ENCODE measurements at places on chromosomes 1 and 21.

GRCh38 chr1:231357831-231358354, 19.8 kb downstream of the SPRTN start:
- DNase-seq = peak; percentile 63

DNA sequence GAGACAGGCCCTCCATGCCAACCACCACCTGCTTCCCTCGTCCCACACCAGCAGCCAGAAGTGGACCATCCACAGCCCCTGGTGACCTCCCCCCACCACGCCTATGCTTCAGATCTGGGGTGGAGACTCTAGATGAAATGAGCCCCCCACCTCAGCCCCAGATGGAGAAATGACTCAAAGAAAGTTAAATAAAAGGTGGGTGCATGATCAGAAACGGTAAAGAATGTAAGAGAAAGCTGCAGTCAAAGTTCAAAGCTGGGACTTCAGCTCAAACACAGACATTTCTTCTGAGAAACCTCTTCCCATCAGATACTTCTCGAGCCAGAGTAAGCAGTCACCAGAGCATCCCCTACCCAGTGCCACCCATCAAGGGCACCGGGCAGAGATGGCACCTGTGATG, 43.1 kb upstream of the HMGB4 start:
- DNase-seq = no peak

DNA sequence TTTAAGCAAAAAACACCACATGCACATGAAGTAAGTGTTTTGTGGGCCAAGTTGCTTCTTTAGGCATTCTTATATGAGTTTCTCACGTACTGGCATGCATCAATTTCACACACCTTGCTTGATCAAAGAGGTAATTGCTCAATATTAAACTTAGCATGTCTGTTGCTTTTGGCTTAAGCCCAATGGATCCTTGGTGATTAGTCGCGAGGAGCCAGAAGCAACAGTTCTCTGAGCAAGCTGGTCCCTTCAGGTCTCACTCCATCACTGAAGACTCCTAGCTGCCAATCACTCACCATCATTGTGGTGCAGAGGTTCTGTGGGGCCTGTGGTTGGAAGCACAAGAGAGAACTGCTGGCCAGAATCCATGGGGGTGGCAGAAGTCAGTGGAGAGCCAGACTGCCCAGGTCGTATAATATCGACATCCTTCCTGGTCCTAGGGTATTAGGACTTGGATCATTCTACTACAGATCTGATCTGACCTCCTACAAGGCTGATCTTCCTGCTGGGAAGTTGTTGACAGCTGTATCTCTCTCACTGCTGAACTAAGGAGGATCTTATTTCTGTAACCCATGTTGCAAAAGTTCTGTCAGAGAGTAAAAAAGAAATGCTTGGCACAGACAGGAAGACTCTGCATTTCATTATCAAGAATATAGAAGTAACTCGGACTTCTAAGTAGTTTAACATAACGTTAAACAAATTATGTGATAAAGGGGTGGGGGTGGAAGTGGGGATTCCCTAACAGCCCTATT, 140.5 kb downstream of the NTPCR start:
- no peak for DNase-seq

DNA sequence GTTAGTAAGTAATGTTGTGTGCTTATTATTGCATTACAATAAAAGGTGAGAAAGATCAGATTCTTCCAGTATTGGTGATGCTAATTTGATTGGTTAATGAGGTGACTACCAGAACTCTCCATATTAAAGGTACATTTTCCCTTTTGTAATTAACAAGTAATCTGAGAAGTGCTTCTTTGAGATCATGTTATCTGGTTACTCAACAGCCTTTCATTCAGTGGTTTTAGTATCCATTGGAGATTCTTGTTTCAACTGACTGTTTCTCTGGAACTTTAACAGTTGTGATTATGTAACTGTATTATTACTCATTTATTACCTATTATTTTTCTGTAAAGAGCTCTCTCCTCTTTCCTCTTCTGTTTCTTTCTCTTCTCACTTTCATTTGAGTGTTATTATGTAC, 86.7 kb downstream of the PEX14 start:
- no peak for DNase-seq

- no peak for DNase-seq
Observed at GRCh38 chr21:33755354-33755753, 113.1 kb downstream of the ITSN1 start.

- DNase-seq = no peak
Observed at GRCh38 chr1:235625340-235625739, 24.2 kb downstream of the GNG4 start.

- DNase-seq = no peak
Observed at GRCh38 chr1:30038134-30039025, 685.0 kb downstream of the MATN1 start.

DNA sequence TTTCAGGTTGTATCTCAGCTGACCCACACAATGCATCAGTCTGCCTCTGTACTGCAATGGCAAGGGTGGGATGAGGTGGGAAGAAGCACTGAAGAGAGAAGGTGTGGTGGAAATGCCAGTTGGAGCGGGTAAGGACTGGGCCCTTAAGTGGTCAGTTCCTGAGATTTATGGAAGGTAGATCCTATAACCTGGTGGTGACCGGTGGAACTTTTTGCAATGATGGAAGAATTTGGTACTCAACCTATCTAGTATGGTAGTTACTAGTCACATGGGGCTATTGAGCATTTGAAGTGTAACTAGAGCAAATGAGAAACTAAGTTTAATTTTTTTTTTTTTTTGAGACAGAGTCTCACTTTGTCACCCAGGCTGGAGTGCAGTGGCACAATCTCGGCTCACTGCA, 8.2 kb upstream of the HPCAL4 start:
- no peak for DNase-seq

- no peak for DNase-seq
Observed at GRCh38 chr1:192903142-192903541, 94.3 kb downstream of the RGS2 start.

DNA sequence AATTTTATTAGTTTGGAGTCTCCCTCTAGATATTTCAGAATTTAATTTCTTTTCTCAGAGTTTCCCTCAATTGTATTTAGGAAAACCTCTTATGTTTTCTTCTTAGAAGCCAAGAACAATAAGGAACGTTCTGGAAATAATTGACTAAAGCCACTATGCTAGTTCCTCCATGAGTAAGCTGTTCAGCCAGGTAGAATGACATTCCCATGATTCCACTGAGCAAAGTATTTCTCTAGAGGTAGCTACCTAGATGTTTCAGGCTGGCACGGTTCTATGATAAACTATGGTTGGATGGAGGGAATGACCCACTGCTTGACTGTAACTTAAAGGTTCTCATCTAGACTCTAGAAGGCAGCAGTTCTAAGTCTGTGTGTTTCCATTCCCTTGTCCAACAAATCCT, 62.4 kb downstream of the CLDN17 start:
- no peak for DNase-seq

DNA sequence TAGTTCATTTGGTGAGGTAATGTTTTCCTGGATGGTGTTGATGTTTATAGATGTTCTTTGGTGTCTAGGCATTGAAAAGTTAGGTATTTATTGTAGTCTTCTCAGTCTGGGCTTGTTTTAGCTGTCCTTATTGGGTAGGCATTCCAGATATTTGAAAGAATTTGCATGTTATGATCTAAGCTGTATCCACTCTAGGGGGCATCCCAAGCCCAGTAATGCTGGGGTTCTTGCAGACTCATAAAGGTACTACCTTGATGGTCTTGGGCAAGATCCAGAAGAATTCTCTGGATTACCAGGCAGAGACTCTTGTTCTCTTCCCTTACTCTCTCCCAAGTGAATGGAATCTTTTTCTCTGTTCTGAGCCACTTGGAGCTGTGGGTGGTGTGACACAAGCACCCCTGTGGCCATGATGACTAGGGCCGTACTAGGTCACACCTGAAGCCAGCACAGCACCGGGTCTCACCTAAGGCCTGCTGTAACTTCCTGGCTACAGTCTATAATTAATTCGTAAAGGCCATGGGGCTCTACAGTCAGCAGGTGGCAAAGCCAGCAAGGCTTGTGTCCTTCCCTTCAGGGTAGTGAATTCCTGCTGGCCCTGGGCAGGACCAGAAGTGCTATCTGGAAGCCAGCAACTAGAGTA, 74.8 kb upstream of the PDE4B start:
- no peak for DNase-seq

DNA sequence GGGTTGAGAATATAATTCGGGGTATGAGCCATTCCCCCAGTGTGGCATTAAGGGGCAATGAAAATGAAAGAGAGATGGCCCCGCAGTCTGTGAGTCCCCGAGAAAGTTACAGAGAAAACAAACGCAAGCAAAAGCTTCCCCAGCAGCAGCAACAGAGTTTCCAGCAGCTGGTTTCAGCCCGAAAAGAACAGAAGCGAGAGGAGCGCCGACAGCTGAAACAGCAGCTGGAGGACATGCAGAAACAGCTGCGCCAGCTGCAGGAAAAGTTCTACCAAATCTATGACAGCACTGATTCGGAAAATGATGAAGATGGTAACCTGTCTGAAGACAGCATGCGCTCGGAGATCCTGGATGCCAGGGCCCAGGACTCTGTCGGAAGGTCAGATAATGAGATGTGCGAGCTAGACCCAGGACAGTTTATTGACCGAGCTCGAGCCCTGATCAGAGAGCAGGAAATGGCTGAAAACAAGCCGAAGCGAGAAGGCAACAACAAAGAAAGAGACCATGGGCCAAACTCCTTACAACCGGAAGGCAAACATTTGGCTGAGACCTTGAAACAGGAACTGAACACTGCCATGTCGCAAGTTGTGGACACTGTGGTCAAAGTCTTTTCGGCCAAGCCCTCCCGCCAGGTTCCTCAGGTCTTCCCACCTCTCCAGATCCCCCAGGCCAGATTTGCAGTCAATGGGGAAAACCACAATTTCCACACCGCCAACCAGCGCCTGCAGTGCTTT, 9.4 kb downstream of the PROX1 start:
- no peak for DNase-seq

DNA sequence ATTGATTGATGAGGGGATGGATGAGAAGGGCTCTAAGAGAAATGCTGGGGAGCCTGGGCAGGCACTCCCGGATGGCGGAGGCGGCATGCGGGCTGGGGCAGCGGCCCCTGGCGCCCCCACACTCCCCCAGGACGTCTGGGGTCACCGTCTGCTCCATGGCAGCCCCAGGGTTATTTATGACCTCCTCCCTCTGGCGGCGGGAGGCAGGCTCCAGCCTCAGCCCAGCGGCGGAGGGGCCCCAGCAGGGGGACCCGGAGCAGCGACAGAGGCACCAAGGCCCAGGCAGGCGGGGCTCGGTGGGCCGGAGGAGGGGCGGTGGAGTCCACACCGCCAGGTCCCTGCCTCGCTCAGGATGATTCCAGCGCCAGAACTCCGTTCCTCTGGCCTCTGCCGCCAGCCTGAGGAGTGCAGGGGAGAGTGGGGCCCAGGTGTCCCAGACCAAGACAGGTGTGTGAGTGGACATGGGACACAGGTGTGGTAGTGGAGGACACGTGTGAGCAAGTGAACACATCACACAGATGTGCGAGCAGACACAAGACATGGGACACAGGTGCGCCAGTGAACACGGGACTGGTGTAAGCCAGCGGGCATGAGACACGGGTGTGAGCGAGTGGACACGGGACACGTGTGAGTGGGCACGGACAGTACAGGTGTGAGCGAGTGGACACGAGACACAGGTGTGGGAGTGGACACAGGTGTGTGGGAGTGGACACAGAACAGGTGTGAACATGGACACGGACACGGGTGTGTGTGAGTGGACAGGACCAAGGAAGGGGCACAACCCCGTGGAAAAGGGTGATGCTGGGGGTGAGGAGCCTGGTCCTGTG, 2.5 kb upstream of the SAMD11 start:
- peak; percentile 77 for DNase-seq

DNA sequence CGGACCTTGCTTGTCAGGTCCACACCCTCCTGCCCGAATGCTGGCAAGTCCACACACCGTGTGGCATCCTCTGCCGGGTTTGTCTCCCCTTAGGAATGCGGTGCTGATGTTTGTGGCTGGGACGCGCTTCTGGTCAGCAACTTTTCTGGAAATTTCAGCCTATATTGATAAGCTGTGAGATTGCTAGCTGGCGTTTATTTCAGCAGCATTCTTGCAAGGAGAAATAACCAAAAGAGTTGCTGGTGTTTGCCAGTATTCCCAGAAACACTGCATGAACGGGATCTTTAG, 601 bp downstream of the CEPT1 start:
- DNase-seq = no peak

DNA sequence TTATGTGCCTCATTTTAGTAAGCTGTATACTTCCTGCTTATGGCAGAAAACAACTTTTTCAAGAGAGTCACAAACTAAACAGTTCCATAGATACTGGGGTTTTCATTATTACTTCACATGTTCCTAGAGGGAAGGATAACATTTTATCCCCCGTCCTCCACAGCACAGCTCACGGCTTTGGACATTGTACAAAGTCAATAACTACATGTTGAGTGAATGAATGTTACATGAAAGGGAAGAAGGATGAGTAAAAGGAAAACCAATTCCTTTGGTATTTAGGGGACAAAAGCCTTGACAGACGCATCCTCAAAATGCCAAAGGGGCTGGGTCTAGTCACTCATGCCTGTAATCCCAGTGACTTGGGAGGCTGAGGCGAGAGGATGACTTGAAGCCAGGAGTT, 14.8 kb downstream of the PI4KB start:
- no peak for DNase-seq

- no peak for DNase-seq
Observed at GRCh38 chr1:164689672-164690511, 130.9 kb downstream of the PBX1 start.

DNA sequence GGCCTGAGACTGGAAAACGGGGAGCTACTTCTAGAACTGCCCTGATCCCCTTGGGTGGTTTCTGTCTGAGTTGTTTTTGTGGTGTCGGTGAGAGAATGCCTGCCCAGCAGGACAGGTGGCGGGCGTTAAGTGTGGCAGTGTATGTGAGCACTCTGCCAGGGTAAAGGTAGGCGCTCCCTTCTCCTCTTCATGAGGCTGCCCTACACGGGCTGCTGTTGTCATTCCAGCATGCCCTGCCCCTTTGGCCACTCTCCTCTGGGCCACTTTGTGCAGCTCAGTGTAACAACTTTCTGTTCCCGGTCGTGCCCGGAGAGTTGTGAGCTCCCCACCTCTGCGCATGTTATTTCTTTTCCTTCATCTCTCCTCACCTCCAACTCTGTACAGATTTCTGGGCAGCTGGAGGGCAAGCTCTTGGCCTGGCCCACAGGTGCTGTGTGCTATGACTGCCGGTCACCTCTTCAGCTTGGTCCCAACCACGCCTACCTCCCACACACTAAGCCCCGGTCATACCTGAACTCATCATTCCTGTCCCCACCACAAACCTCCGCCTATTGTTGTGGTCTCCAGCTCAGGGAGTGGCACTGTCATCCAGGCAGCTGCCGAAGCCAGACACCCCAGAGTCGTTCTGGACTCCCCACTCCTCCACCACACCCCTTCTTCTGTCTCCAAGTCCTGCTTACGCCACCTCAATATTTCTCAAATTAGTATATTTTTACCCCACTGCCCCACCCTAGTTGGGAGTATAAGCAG, 69.0 kb downstream of the GADD45A start:
- DNase-seq = no peak

DNA sequence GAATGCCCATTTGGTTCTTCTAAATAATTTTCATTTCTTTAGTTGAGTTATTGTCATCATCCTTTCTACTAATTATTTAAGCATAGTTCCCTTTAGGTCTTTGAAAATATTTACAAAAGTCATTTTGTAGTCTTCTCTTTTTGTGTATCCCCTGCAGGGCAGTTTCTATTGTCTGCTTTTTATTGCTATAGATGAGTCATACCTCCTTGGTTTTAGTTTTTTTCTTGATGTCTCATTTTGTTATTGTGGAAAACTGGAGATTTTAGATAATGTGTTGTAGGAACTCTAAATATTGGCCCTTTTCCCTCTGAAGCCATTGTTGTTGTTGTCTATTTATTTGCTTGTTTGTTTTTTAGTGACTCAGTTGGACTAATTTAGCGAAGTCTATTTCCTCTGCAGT, 387.9 kb downstream of the NUF2 start:
- DNase-seq = no peak
